ENCODE measurements at places on chromosomes 2 and 18.

DNA sequence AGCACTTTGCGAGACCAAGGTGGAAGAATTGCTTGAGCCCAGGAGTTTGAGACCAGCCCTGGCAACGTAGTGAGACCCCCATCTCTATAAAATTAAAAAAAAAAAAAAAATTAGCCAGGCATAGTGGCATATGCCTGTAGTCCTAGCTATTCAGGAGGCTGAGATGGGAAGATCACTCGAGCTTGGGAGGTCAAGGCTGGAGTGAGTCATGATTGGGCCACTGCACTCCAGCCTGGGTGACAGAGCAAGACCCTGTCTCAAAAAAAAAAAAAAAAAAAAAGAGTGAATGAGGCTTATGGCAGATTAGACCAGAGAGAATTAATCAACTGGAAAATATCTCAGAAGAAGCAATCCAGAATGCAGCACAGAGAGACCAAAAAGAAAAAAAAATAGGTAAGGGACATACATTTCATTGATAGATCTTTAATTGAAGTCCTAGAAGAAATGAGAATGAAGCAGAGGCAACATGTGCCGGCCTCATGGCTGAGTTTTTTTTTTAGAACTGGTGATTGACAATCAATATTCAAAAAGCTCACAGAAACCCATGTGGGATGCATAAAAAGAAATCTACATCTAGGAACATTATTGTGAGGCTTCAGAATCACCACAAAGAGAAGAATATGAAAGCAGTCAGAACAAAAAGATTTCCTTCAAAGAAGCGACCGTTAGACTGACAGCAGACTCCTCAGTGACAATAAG is 32.2 kb upstream of the ELAC1 start:
- DNase-seq, result no peak

DNA sequence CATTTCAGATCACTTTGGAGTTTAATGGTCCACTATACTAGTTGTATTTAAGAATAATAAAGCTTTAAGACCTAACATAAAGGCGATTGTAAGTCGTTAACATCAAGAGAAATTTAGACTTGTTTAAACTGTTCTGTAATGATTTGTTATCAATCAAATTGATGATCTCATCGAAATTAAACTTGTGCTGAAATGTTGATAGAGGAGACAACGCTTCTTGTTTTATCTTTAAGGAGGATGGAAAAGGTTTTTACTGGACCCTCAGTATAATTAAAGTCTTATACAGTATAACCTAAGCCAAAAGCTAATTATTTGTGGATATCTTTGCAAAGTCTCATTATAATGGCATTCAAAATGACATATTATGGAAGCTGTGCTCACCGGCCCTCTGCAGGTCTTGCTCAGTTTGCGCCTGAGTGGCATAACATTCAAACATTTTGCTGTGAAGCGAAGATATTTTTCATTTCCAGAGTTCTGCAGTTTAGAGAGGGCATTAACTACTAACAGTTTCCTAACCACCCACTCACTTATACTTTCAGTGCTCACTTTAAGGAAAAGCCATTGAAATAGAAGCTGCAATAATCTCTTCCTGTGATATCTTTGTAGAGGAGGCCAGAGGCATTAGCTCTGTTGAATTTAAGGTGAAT is 1.4 kb upstream of the SERTAD2 start:
- DNase-seq, result no peak

GRCh38 chr2:1140389-1141003 is 189.8 kb downstream of the SNTG2 start:
- no peak for DNase-seq

DNA sequence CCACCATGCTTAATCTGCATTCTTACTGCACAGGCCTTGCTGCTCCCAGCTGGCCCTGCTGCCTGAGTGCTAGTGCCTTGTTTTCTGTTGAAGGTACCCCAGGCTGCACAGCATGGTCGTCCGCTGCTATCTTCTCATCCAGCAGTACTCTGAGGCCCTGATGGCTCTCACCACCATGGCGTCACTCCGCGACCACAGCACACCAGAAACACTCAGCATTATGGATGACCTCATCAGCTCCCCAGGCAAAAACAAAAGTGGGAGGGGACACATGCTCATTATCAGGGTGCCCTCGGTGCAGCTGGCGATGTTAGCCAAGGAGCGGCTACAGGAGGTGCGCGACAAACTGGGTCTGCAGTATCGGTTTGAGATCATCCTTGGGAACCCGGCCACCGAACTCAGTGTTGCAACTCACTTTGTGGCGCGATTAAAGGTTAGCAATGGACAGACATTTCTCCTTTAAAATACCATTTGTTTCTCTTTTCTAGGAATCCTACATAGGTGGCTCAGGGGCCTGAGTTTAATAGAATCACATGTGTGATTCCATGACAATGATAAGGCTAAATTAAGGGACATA is 110.5 kb downstream of the ESCO1 start:
- no peak for DNase-seq

DNA sequence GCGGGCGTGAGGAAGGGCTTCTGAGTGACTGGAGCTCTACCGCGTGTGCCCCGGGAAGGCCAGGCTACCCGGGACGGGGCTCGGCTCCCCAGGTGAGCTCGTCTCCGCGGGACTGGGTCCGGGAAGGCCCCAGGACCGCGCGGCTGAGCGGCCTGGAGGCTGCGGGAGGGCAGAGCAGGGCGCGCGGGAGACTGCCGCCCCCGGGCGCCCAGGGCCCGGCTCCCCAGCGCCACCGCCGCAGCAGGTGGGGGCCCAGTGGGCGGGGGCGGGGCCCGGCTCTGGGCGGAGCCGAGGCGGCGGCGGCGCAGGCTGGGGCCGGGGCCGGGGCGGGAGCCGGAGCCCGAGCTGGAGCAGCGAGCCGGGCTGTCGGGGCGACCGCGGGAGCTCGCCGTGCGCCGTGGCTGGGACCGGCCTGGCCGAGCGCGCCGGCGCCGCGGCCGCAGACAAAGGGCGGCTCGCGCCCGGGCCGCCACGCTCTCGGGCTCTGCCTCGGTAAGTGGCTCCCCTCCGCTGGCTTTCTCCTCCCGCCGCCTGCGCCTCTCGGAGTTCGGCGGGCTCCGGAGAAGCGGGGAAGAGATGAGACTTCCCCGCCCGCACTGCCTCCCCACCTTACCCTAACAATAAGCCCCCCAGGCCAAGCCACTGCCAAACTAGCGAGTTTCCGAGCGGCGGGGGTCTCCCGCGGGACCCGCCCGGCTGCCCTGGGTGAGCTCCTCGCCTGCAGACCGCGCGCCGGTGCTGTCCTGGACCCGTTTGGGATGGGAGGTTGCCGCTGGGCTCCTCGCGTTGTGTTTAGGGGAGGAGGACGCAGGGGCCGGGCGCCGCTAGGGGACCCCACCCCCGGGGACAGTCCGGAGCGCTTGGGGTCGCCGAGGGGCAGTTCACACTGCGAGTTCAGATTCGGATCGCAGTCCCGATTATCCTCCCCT is at the start of gene MAPK4:
TSS of gene MAPK4 (plus strand) at position 336 of the 929 bp plus-strand sequence. CDS start 103,872 bp downstream, outside the sequence.
- DNase-seq, result peak; percentile 14

DNA sequence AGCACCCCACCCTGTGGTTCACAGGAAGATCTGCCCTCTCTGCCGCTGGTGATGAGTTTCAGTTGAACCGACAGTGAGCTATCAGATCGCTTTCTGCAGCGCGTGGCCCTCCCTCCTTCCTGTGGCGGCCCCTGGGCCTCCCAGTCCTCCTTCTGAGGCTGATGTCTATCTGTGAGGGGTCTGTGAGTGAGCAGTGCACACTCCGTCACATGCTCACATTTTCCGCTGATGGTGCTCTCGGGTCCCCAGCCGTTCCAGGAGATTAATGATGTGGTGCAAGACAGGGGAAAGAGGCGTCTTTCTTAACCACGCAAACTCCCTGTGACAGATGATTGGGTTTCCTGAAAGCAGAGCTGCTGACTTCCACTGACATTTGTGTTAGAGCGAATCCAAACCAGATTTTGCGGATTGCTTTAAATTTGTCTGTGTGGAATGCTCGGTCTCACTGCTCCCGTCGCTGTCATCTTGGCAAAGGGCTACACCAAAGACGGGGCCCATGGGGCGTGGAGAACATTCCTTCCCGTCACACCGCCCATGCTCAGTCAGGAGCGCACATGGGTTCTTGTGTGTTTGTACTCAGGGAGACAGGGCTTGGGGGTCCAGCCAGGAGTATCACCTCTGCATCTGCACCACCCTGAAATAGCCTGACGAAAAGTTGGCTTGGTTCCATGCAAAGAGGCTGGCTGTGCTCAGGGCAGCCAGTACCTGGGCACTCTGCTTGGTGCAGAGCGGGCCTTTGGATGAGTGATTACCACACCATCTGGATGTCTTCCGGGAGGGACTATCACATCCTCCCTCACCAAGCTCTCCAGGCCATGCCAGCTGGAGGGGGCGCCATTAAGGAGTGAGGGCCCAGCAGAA is 154.7 kb upstream of the HS6ST1 start:
- DNase-seq, result no peak

- DNase-seq, result no peak
Observed at GRCh38 chr2:110650346-110650745, 27.5 kb downstream of the BUB1 start.

GRCh38 chr2:126586317-126586716 is 69.6 kb upstream of the GYPC start:
- no peak for DNase-seq

GRCh38 chr18:78769502-78770105 is 210.0 kb upstream of the SALL3 start:
- no peak for DNase-seq

GRCh38 chr2:23426263-23426905 is 41.4 kb downstream of the KLHL29 start:
- peak; percentile 66 for DNase-seq

- DNase-seq, result peak; percentile 89
Observed at GRCh38 chr2:223027442-223027841, 24.5 kb upstream of the KCNE4 start.

GRCh38 chr2:36672199-36672598 is 24.3 kb upstream of the VIT start:
- peak; percentile 39 for DNase-seq

GRCh38 chr2:155456222-155456621 is 757.7 kb downstream of the KCNJ3 start:
- no peak for DNase-seq

GRCh38 chr2:234195516-234195915 is 145.0 kb downstream of the SPP2 start:
- DNase-seq, result no peak

DNA sequence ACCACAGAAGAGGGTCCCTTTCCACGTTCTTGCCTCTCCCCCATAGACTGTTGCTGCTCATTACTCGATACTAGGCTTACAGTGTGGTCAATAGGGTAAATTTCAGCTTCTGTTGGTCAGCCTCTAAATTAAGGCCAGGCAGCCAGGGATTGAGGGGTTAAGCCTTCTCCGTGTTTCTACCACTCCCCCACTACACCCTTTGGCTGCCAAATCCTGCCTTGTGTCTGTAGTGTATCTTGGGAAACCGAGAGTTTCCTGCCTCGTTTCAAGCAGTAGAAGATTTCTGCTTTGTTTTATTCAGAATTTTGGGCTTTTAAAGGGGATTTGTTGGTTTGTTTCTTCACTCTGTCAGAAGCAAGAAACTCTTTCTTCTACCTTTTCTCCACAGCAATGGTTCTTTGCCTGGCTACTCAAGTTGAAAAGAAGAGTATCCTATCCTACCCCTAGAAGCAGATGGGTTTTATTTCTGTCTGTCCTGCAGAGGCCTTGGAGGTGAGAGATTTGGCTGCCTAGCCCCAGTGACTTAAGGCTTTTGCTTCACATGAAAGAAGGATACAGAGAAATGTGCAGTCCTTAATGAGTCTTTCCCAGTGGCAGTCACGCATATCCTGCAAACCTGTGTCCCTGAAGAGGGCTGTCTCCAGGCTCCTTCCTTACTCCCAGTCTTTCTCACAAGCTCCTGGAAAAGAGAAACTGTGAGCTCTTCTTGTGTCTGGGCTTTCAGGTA is 261.5 kb upstream of the TANK start:
- no peak for DNase-seq

GRCh38 chr2:29074411-29074810 is at the start of gene PCARE:
TSS of gene PCARE (minus strand) at chr2:29074523. CDS start at chr2:29074261, 262 bp downstream.
- DNase-seq, result no peak

DNA sequence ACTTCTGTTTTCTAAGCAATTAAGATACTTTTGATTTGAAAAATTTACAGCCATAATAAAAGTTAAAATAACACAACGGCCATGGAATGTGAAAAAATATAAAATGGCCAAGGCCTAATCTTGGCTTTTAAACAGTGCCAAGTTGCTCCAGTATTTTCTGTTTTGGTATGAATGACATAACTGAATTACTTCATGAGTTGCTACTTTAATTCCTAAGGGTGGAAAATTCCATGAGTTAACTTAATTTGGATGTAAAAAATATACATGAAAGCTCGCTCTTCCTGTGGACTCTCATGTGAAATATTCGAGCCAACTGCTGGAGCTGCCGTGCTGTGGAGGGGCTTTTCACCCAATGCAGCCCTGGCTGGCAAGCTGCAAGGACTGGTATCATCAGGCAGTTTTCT is 286.0 kb upstream of the CCDC68 start:
- DNase-seq, result no peak

- no peak for DNase-seq
Observed at GRCh38 chr2:31736695-31737454, 156.1 kb upstream of the SRD5A2 start.

- no peak for DNase-seq
Observed at GRCh38 chr2:190136259-190136658, 73.7 kb upstream of the MSTN start.

DNA sequence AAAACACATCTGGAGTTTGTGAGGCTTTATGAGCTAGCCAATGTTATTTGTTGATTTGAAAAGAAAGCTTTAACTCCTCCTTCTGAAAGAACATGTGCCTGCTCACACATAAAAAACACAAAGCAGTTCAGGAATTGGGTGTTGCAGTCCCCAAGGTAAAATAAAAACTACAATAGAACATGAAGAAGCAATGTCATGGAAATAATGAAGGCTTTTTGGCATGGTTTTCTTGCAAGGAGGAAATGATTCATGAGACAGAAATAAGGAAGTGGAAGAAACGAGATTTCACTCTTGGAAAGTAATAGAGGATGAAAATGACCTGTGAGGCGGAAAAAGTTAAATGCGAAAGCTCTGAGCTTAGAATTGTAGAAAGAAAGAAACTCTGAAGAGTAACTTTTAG is 81.1 kb downstream of the TRIB2 start:
- DNase-seq, result no peak

DNA sequence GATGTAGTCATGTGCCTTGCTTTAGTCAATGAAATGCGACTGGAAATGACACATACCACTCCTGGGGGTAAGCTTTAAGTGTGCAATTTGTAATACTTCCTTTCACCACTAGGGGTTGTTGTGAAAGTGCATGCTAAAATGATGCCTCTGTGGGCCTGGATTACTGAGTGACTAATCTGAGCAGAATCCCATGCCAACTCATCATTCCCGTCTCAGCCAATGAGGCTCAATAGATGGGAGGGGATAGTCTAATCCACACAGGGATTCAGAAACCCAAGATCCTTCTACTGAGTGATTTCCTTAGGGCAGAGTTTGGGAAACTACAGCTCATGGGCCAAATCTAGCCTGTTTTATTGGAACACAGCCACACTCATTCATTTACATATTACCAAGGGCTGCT is 54.0 kb downstream of the HRH4 start:
- DNase-seq, result peak; percentile 61
